ENCODE measurements at places on chromosomes 3 and 15.

- no peak for DNase-seq
These were observed 173.0 kb downstream of the EBLN2 start for GRCh38 chr3:73234354-73235014.

- DNase-seq, result peak; percentile 97
These were observed 54.9 kb downstream of the TRIM71 start for GRCh38 chr3:32872487-32873382.

GRCh38 chr3:58178528-58179234, 32.1 kb downstream of the DNASE1L3 start:
- no peak for DNase-seq

GRCh38 chr3:66675366-66675765, 174.5 kb upstream of the LRIG1 start:
- DNase-seq, result no peak

- no peak for DNase-seq
These were observed 262.0 kb downstream of the TUSC7 start for GRCh38 chr3:116971531-116971930.

GRCh38 chr3:39052583-39052982, 767 bp downstream of the WDR48 start:
- DNase-seq, result no peak

DNA sequence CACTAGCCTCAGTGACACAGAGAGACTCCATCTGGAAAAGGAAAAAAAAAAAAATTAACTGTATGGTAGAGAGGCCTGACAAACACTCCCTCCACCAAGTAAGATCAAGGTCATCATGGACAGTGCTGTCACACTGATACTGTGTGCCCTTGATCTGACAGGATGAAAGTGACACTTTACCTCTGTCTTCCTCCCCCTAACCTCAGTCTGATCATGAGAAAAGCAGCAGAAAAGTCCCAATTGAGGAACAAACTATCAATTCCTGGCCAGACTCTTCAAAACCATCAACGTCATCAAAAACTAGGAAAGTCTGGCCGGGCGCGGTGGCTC, 26.7 kb downstream of the PGPEP1L start:
- DNase-seq, result no peak

- no peak for DNase-seq
These were observed 106.4 kb downstream of the ANO10 start for GRCh38 chr3:43515208-43515917.

DNA sequence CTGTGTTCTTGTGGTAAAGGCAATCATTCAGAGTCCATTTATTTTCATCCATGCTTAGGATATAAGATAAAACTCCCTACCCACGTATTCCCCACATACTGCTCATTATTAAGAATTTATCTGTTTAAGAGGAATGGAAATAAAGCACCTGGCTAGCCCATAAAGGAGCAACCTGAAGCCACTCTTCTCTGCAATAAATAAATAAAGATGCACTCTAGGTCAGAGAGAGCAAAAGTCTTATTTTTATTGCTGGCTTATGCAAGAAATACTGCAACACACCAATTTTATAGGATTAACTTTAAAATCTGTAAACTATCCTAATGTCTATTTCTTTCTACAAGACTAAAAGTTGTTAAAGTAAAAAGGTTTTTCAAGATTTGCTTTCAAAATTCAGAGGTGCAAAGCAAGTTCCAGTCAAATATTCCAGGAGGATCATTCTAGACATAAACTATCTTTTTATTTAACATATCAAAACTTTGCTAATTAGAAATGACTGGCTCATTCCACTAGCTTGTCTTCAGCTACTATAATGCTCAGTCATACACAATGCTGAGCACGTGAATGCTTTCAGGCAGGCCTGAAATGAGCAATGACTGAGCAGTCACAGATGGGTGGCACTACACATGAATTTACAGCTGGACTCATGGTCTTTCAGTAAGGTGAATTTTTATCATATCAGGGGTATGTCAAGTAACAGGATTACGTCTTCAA, 7.1 kb downstream of the TJP1 start:
- DNase-seq, result no peak

- DNase-seq, result no peak
These were observed 667.1 kb upstream of the ADAMTS9 start for GRCh38 chr3:65354880-65355279.

GRCh38 chr15:33454346-33454745, 143.6 kb downstream of the RYR3 start:
- no peak for DNase-seq

DNA sequence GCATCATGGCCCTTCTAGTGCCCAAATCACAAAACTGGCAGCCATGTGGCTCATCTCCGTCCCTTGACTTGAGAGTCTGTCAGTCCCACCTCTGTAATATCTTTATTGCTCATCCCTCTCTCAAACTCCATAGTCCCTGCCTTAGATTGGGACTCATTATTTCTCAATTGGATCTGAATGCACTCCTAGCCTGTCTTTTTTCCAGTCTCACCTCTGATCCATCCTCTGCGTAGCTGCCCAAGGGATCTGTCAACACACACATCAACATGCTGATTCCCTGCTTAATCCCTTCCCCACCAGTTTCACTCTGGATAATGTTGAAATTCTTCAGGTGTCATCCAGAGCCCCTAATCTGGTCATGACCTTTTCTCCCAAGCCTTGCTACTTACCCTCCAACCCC, 39.3 kb downstream of the NMNAT3 start:
- no peak for DNase-seq

- DNase-seq, result no peak
These were observed 5.3 kb upstream of the CPNE9 start for GRCh38 chr3:9698293-9698692.

GRCh38 chr3:197791892-197792647, 1.0 kb downstream of the LRCH3 start:
- no peak for DNase-seq

- no peak for DNase-seq
These were observed 1010.0 kb downstream of the SQOR start for GRCh38 chr15:46644501-46645481.

DNA sequence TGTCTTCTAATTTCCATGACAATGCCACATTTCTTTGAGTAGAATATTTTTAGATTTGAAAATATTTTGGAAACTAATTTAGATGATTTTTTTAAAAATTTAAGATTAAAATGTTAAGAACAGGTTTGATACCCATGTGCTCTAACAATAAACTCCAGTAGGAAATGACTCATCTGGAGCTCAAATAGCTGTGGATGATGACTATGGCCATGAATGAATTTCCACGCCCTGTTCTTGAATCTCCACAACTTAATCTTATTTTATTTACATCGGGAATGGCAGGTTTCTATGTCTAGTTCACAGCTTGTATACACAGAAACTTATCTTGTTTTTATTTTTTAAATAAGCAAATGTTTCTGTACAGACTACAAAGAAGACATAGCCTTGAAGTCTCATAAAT, 726.8 kb downstream of the NAALADL2 start:
- DNase-seq, result no peak

- no peak for DNase-seq
These were observed 402.0 kb downstream of the AGBL1 start for GRCh38 chr15:86481720-86482119.

DNA sequence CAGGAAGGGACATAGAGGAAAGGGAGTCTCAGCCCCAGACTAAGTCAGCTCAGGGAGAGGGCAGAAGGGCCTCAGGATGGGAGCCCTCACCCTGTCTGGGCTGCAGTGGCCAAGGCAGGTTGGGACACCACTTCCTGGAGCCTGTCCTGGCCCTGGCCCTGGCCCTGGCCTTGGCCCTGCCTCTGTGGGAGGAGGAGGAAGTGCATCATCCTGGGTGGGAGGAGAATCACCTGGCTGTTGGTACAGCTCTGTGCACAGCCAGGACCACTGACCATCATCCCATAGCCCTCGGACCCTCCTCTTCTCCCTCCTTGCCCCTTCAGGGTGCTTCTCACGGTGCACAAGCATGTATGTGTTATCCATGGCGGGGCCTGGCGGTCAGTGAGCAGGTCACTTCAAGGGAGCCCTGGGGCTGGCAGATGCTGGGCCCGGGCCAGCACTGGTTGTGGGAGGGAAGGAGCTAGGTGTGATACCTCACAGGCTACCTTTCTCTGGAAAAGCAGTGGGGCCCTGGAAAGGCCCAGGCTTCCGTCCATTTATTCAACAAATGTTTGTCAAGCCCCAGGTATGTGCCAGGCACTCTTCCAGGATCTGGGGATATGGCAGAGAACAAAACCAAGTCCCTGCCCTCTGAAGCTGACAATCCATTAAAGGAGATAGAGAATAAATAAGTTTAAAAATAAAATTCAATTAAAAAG, 8.2 kb upstream of the APEH start:
- no peak for DNase-seq

DNA sequence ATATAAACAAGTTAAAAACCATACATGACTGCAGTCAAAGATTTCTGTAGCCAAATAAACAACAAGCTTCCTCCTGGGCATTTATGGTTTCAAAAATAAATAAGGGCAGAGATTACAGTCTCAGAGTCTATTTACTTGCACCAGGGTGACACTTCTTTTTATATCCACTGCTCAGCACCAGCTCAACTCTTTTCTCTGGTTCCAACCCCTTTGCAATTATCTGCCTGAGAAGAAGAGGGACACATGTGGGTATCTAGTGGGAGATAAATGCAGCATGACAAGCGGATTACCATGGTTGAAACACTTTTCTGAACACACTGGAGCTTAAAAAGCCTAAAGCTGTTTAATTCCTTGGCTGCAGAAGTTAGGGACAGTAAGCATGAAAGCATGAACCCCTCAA, 311.5 kb downstream of the CNTN3 start:
- no peak for DNase-seq

- no peak for DNase-seq
These were observed 51.5 kb downstream of the TJP1 start for GRCh38 chr15:29770796-29771195.

DNA sequence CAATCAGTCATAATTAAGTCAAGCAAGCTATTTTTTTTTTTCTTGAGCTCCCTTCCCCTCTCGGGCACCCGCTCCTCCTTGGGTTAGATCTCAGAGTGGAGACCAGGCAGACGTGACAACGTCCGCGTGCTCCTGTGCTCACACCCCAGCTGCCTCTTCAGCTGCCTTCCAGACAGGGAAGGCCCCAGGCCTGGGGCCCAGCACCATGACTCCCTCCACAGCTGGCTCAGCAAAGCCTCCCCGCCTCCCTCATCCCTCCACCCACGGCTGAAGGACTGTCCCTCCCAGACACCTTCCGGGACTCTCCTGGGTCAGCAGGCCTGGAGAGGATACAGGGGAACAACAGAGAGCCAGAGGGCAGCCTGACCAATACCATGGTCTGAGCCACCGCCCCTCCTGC, 87.9 kb upstream of the LINGO1 start:
- DNase-seq, result no peak

- peak; percentile 61 for DNase-seq
These were observed 53.8 kb upstream of the RAB6B start for GRCh38 chr3:133949438-133949837.

GRCh38 chr3:149820183-149820582, 7.2 kb downstream of the RNF13 start:
- DNase-seq, result no peak

DNA sequence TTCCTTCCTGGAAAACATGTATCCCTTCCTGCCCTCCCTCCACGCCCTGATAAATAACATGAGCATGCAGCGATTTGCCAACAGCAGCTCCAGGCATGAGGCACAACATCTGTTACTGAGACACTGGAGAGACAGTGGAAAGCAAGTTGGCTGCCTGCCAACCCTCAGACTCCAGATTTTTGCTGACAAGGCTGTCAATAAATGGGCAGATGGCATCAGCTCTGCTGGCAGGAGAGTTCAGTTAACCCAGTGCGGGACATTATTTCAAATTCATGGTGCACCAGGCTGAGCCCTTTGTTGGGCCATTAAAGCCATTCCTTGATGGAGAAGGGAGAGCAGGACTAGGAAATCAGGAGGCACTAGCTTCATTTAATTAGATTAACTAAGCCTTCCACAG, 293.3 kb downstream of the MEX3B start:
- DNase-seq, result peak; percentile 71

DNA sequence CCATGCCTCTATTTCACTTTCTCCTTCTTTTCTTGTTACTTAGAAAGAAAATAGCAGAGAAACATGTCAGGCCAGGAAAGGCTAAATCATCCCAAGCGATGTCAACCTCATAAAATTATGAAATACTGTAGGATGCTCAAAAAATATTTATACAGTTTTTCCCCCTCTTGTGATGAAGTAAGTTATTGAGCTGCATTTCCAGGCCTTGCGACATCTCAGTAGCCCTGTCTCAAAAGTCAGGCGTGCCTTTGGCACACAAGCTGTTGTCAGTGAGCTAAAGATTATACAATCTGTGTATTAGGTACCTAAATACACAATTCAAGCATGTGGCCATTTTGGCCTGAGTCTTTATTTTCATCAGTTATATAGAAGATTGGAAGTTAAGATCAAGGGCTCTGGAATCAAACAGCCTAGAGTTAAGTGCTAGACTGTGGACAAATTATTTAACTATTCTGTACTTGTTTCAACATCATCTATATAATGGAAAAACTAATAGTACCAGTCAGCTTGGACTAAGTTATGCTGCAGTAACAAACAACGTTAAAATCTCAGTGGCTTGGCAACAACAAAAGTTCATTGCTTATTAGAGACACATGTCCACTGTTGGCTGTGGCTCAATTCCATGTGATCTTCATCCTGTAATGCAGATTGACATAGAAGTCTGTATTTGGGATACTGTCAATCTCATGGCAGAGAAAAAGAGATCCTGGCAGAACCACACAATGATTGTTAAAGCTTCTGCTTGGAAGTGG, 406.4 kb upstream of the PROK2 start:
- no peak for DNase-seq

GRCh38 chr3:30042274-30042859, 564.0 kb upstream of the TGFBR2 start:
- DNase-seq, result peak; percentile 35

DNA sequence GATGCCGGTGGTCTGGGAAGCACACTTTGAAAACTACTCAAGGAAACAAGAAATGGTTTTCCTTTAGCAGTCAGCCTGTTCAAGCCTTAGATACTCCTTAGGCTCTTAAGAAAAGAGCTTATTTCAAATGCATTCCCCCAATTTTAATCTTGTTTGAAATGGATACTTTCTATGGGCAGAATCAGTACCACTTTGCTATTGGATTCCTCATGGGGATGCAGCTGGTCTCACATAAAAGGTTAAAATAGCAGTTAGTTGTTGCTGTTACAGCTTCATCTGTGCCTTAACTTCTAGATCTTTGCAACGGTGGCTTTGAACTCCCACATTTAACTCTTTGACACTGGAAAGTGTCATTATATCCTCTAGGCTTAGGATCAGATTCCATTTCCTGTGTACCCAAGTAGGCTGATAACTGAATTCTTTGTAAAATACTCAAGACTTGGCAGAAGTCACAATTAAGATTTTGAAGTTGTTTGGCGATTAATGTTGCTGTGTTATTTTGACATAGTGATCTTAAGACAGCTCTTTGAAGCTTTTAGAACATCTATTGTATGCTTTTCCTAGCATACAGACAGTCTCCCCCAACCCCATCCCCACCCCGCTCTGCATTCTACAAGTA, 2.2 kb downstream of the THBS1 start:
- DNase-seq, result no peak

GRCh38 chr3:129526121-129526900, 2.1 kb upstream of the RHO start:
- no peak for DNase-seq

- DNase-seq, result no peak
These were observed 94.1 kb downstream of the FLNB start for GRCh38 chr3:58102390-58102750.

Data from NCI-H2029 treated with DMSO at 0.1 percent for 48 hours (cell line).